ENCODE measurements at places on chromosomes 7 and 10.

DNA sequence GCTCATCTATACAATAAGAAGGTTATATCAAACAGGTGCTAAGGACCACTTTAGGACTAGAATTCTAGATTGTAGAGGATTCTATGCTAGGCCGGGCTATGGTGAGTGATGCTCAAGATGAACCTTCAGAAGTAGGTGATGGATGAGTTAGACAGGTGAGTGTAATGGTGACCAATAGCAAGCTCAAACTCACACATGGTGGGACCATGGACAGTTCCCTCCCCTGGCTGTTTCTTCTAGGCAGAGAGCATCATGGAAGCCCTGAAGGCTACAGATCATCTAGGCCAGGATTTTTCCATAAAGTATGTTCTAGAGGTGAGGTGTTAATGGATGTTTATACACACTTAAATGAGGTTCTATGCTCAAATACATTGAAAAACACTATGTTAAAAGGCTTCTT is 162.2 kb upstream of the WDR11 start:
- DNase-seq: no peak

DNA sequence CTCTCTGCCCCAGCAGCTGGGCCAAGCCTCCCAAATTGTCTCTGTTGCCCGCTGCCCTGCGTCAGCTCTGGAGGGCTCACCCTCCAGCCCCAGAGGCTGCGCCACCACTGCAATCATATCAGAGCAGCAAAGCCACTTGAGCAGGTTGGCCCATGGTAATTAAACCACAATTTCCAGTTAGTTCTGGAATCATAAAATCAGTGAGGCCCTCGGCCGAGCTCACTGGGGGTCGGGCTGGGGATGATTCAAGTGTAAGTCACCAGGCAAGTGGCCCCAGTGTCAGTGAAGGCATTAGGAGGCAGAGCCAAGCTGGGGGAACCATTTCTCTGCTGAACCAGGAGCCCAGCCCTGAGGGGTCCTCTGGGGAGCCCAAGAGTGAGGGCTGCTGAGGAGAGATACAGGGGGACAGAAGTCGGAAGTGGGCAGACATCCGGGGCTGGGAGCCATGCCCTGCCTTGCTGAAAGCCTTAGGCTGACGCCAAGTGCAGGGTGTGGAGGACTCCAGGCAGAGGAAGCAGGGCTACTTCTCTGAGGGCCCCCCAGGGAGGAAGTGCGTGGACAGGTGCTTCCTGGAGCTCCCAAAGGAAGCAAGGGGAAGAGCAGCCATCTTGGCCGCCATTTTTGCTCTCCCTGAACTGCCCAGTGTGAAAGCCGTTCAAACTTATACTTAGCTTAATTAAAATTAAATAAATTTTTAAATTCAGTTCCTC is 29.5 kb upstream of the SLC29A3 start:
- no peak for DNase-seq

- DNase-seq: no peak
Measured at GRCh38 chr10:69486922-69487730, 35.9 kb downstream of the TSPAN15 start.

- no peak for DNase-seq
Measured at GRCh38 chr7:89283302-89283701, 487.8 kb upstream of the TEX47 start.

DNA sequence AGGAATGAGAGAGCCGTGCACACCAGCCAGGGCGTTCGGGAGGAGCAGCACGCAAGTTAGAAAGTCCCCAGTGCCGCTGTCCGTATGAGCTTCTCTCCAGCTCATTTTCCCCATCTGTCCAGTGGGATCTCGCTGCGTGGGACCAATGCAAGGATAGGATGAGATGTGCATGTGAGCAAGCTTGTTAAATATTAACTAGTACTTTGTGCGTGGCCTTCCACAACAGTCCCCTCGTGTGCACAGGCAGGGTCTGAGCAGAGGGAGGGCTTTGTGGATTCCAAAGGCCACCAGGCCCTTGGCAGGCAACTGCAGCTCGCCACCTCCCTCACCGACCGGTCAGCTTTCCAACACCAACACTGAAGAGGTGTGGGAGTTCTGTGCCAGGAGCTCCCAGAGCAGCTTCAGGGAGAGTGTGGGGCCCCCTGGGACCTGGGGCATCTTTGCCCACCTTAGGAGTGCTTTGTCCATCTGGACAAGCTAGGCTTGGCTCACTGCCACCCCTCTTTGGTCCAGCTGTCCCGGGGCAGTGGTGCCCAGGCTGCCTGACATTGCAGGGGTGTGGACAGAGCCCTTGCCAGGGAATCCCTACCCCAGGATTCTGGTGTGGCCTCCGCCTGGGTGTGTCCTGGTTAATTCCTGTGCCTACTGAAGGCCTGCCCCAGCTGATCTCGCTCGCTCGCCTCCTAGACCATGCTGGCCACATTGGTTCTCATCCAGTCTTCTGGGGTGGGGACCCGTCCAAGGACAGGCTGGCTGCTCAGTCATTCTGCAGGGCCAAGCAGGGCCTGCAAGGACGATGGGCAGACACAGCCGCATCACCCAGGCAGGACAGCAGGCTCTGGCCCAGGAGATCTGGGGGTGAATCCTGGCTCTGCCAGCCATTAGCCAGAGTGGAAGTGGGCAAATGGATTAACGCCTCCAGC is 5.3 kb downstream of the FAM20C start:
- DNase-seq: no peak

GRCh38 chr10:85645926-85646711 is 720.5 kb downstream of the GRID1 start:
- no peak for DNase-seq

- DNase-seq: no peak
Measured at GRCh38 chr10:126262233-126262838, 125.9 kb downstream of the ADAM12 start.

- no peak for DNase-seq
Measured at GRCh38 chr7:21059069-21059468, 272.4 kb upstream of the SP8 start.

DNA sequence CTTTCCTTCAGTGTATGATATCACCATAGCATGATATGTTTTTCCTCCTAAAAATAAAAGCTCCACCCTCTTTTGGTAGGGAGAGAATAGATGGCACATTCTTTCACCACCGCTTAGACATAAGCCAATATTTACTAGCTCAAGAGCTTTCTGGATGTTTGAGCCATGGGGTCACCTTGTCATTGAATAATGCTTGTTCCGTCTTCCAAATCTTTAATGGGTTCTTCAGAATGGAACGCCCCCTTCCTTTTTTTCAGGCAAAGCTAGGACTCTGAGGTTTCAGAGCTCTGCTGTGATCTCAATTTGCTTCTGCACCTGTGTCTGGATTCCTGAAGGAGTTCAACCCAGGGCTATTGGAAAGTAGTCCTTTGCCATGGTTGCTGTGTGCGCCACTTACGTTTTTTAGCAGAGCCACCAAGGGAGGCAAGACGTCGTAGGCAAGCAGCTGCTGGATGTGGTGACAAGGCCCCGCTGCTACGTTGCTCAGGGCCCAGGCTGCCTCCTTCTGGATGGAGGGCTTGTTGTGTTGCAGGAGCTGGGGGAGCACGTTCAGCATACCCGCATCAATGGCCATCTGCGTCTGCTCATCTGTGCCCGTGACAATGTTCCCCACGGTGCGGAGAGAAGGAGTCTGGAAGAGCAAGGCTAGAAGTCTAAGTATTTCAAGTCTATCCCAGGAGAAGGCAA is 23.2 kb downstream of the KPNA7 start:
- no peak for DNase-seq

GRCh38 chr10:104046651-104047050 is 39.0 kb downstream of the COL17A1 start:
- DNase-seq: no peak

GRCh38 chr7:100189061-100189460 is 11.3 kb downstream of the STAG3 start:
- DNase-seq: no peak

GRCh38 chr7:74455291-74455804 is 1.6 kb downstream of the GTF2IRD1 start:
- no peak for DNase-seq

- no peak for DNase-seq
Measured at GRCh38 chr7:55387062-55387965, 22.2 kb downstream of the LANCL2 start.

DNA sequence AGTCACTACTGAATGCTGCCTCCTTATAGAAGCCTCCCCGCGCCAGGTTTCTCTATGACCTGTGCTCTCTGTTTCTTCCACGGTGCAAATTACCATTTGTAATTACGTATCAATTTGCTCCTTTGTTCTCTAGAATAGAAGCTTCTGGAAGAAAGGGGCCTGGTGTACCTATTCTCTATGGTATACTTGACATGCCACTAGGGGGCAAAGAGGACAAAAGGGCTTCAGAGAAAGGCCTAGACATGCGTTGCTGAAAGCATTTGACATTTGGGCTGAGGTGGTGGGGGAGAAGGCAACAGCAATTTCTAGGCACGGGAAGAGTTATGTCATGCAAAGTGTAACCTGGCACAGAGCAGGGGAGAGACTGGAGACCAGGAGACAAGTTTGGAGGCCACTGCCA is 148.7 kb downstream of the WDR11 start:
- no peak for DNase-seq

- DNase-seq: no peak
Measured at GRCh38 chr7:22481726-22482125, 18.3 kb downstream of the STEAP1B start.

DNA sequence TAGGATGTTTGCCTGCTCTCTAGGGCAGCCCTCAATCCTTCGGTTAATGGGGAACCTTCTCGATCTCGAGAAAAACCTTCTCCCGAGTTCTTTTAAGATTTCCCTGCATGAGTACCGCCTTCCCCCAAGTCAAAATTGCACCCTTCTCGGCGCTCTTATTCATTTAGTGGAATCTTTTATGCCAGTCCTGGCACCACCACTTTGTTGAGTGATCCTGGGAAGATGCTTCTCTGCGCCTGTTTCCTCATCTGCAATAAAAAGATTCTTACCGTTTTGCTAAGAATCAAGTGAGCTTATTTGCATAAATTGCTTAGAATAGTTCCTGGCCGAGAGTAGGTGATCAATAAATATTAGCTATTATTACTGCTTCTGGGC is 697 bp downstream of the ARPC1A start:
- DNase-seq: no peak

Data from NCI-H1048 (cell line).